GM18507 (cell line): ENCODE measurements at places on chromosomes 11 and 22.

GRCh38 chr11:74009230-74009547, 304 bp upstream of the UCP3 start:
- DNase-seq, result no peak

DNA sequence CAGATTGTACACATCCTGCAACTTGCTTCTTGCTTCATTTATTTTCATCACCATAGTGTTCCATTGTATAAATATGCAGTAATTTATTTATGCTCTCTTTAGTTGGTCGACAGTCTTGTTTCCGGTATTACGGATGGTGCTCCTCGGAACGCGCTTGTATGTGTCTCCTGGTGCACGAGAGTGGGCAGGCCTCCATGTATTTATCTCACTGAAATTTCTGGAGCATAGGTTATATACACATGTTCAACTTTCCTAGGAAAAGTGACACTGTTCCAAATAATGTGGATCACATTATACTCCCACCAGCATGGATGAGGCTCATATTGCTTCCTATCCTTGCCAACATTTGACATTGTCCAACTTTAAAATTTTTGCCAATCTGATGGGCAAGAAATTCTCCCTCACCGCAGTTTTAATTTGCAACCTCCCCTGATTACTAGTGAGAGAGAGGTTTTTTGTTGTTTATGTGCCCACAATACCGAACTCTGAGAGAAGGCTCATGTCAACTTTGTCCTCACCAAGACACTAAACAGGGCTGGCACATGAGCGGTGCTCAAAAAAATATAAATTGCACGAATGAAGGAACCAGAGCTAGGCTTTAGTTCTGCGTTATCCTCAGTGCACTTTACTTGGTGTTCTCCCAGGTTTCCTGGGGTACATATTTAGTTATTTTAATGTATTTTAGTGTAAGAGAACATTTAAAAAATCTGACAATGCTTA, 3.8 kb downstream of the CSNK2A3 start:
- no peak for DNase-seq

DNA sequence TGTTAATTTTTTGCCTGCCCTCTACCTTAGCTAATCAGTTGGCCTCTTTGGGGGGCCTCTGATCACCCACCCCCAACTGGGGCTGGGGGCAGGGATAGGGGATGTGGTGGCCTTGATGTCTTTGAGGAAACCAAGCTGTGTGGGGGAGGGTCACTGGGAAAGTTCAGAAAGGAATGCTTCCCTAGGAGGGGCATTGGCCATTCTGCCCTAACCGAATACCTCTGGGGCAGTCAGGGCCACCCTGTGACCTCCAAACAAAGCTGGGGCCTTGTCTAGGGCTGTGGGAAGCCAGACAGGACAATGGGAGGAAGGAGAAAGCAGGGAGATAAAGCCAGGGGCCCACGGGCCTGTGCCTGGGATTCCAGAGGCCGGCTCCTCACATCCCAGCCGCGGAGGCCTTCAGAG, 97.5 kb downstream of the TSPAN18 start:
- no peak for DNase-seq

- no peak for DNase-seq
These were observed 49.7 kb downstream of the RTL6 start for GRCh38 chr22:44448271-44448830.

- peak; percentile 0 for DNase-seq
These were observed 1074.9 kb downstream of the FAM181B start for GRCh38 chr11:81658722-81659121.

- DNase-seq, result no peak
These were observed 87.5 kb downstream of the TMEM135 start for GRCh38 chr11:87125257-87125656.

- no peak for DNase-seq
These were observed 21.9 kb downstream of the CARS1 start for GRCh38 chr11:3035333-3035732.

DNA sequence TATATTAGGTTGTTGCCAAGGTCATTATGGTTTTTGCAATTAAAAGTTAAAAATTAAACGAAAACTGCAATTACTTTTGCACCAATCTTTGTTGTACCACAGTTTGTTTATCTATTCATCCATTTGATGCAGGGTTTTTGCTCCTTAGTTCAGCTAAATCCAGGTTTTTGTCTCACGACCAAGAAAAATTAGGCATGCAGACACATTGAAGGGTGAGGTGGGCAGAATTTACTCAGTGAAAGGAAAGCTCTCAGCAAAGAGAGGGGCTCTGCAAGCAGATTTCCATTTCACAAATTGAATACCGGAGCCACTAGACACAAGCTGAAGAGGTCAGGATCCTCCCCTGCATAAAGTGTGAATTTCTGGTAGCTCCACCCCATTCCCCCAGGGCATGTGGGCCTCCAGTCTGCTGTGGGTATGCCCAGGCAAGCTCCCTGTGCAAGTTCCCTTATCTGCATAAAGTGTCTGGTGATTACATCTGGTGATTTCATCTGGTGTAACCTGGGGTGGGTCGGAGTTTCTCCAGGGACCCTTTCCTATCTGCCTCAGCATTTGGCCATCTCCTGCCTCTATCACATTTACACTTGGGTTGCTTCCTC, 33.3 kb downstream of the APOL6 start:
- DNase-seq, result no peak

DNA sequence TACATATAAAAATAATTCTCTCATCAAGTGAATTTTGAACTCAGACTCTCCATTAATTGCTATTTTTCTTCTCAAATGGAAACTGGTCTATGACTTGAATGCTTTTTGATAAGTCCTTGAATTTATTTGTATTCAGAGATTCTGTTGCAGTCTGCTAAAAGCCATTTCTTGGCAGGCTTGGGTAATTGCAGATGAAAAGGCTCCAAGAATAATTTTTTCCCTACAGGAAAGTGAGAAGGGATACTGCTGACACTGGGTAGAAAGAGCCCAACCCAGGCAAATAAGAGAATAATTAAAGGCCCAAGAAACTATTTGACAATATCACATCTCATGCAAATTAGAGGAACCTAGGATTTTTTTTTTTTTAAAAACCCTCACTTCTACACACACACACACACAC, 246.5 kb upstream of the DDI1 start:
- no peak for DNase-seq

- no peak for DNase-seq
These were observed 46.7 kb downstream of the MED15 start for GRCh38 chr22:20553947-20554741.

GRCh38 chr11:24781288-24781687, 284.4 kb downstream of the LUZP2 start:
- DNase-seq, result no peak

DNA sequence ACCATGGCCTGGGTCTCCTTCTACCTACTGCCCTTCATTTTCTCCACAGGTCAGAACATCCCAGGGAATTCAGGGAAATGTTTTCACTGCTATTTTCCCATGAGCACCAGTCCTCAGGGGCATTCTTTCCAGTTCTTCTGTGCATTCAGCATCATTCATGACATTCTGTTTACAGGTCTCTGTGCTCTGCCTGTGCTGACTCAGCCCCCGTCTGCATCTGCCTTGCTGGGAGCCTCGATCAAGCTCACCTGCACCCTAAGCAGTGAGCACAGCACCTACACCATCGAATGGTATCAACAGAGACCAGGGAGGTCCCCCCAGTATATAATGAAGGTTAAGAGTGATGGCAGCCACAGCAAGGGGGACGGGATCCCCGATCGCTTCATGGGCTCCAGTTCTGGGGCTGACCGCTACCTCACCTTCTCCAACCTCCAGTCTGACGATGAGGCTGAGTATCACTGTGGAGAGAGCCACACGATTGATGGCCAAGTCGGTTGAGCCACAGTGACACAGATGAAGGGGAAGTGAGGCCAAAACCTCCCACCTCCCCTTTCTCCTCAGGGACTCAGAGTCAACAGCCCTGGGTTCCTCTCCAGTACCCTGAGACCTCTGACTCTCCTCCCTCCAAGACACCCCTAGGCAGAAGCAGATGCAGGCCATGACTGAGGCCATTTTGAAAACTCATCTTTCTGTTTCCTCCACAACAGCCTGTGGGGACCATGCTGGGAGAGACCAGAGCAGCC, 15.9 kb upstream of the IGLL5 start:
- DNase-seq, result no peak

DNA sequence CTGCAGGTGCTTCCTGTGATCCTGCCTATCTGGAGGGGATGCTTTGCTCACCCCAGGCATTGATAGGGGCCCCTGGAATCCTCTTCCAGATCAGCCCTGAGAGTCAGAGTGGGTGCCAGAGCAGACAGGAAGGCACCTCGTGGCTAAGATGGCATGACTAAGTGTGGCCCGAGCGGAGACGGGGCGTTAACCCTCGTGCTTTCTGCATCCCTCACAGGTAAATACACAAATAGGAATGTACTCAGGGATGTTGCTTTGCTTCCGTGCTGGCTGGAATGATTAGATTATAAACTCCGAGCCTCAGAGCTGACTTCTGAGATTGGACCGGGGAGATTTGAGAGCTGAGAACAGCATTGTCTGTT, 312.7 kb upstream of the B3GAT1 start:
- no peak for DNase-seq

- DNase-seq, result no peak
These were observed 106.8 kb downstream of the KIRREL3 start for GRCh38 chr11:126893796-126894195.

DNA sequence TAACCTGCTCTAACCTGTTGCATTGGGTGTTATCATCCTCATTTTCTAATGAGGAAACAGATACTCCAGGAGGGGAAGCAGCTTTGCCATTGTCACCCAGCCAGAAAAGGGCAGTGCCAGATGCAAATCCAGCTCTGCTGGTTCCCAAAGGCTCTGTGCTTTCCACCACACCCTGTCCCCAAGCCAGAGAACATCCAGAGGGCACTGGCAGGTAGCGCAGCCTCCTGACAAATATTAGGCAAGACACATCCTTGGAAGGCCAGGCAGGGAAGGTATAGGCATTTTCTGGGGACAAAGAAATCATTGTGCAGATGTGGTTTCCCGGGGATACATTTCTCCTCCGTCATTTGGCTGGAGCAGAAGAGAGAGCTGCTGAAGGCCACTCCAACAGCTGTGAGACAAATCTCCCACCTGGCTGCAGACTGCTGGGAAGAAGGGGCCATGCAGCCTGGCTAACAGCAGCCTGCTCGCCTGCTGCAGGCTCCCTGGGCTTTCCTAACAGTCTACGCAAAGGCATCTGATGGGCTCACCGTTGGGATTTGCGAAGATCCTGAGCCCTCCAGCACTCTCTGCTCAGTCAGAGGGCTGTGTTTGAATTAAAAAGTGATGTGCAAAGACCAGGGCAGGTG, 93.9 kb upstream of the PITPNB start:
- no peak for DNase-seq

DNA sequence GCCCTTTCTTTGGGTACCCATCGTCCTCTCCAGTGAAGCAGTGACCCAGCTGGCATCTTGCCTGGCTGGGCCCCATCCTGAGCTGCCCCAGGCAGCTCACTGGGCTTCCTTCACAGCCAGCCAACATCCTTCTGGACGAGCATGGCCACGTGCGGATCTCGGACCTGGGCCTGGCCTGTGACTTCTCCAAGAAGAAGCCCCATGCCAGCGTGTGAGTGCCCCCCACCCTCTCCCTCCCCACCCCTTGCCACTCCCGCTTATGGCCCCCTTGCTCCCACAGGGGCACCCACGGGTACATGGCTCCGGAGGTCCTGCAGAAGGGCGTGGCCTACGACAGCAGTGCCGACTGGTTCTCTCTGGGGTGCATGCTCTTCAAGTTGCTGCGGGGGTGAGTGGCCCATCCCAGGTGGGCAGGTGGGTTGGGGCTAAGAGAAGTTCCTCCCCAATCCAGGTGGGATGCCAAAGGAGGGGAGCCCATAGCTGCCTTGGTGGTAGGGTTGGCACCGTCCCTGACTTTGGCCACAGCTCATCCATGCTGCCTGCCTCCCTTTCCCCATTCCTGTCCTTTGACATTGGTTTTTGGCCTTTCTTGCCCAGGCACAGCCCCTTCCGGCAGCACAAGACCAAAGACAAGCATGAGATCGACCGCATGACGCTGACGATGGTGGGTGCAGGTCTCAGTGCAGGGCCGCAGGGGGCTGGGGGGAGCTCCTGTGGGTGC, 6.8 kb upstream of the ANKRD13D start:
- no peak for DNase-seq

- DNase-seq, result no peak
These were observed 20.1 kb upstream of the CECR2 start for GRCh38 chr22:17349172-17349571.

DNA sequence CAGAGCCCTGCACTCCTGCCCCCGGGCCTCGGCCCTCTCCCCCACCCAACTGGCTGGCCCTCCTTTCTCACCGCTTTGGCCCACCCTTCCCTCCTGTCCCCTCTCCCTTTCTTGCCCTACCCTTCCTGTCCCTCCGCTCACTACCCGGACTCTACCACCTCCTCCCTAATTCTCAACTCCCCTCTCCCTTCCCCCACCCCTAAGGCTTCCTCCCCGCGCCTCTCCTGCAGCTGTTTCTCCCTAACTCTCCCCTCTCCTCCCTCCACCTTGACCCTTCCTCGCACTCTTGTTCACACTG, 421 bp downstream of the SLC15A3 start:
- DNase-seq, result no peak

DNA sequence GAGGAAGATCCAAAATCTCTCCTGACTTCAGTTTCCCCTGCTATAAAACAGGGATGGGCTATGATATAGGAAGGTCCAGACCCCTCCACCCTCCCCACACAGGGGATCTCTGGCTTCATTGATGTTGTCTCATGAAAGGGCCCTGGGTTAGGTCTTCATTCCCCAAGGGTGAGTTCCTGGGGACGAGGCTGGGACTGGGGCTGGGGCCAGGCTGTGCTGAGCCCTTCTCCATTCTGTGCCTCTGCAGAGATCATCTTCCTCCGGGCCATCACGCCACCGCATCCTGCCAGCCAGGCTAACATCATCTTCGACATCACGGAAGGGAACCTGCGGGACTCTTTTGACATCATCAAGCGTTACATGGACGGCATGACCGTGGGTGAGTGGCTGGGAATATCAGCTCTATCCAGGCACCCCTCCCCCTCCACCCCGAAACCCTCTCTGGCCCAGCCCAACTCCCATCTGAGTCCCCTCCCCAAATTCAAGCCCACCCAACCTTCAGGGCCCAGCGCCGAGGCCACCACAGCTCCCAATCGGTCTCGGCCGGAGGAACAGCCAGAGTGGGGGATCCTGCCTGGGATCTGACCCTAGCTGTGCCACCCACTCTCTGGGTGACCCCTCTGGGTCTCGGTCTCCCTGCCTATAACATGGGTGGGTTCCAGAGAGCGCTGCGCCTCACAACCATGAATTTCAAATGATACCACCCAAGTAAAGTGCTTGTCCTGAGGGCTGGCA, 74.2 kb downstream of the FBLN1 start:
- DNase-seq, result no peak
